ENCODE measurements at places on chromosomes 2 and 18.

- DNase-seq, result no peak
These were observed 57.1 kb downstream of the OXER1 start for GRCh38 chr2:42706836-42707235.

DNA sequence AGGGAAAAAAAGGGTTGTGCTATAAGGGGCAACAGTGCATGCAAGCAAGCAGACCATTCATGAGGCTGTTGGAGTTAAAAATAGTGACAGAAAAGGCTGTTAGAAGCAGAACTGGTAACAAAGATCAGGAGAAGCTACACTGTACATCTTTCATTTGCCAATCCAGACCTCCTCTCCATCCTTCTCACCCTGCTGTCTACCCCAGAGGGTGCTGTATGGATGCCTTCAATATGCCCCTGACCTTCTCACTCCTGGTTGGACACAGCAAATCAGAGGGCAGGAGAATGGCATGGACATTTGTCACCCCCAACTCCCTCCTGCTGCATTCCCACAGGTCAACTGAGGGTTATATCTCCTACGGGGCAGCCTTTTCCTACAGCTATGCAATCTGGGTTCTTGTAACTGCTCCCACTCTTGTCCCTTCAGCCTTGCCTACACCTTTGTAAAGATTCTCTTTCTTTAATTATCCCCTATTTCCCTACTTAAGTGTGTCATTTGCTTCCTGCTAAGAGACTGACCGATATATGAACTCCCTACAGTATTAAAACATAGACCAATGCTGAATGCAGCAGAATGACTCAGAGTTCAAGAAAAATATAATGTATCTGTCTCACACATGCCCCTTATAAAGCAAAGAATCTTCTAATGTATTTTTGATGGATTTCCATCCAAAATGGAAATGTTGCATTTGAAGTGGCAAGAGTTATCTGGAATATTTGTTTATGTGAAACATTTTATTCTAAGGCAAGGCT lies 169.2 kb upstream of the NCKAP5 start:
- DNase-seq, result no peak

GRCh38 chr2:160270571-160271113 lies 70.6 kb upstream of the ITGB6 start:
- DNase-seq, result peak; percentile 44

- no peak for DNase-seq
These were observed 55.3 kb upstream of the HK2 start for GRCh38 chr2:74778381-74779264.

GRCh38 chr2:161138429-161138828 lies 21.8 kb upstream of the TANK start:
- DNase-seq, result peak; percentile 30

- DNase-seq, result no peak
These were observed 115.3 kb downstream of the BCL2L11 start for GRCh38 chr2:111236025-111236424.

DNA sequence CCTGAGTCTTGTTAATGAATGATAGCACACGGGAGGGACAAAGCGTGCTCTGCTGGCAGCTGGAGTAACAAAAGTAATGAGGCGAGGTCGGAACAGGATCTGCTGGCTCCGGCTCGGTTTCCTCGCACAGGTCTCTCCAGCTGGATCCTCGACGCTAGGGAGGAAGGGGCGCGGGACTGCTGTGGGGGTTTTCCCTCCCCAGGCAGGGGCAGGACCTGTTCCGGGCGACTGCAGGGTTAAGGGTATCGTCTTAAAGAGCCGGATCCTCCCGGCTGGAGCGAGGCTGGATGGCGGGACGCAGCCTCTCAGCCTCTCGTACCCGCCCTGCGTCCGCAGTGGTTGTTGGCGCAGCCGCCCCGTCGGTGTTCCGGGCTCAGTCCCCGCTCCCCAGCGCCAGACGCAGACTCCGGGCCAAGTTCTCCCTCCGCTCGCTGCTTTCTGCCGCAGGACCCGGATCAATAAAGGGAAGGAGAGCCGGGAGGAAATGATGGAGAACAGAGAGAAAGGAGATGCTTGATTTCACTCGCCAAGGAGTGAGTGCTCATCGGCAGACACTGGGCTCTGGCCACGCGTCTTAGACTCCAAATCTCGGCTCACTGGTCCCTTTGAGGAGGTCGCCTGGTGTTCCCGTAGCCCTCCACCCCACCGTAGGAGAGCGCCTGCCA lies 1.1 kb upstream of the LIPG start:
- DNase-seq, result peak; percentile 23

Data from endothelial cell of umbilical vein (primary cell).